Ascending aorta (tissue), 2 donors: ENCODE measurements at places on chromosomes 2 and 18.

DNA sequence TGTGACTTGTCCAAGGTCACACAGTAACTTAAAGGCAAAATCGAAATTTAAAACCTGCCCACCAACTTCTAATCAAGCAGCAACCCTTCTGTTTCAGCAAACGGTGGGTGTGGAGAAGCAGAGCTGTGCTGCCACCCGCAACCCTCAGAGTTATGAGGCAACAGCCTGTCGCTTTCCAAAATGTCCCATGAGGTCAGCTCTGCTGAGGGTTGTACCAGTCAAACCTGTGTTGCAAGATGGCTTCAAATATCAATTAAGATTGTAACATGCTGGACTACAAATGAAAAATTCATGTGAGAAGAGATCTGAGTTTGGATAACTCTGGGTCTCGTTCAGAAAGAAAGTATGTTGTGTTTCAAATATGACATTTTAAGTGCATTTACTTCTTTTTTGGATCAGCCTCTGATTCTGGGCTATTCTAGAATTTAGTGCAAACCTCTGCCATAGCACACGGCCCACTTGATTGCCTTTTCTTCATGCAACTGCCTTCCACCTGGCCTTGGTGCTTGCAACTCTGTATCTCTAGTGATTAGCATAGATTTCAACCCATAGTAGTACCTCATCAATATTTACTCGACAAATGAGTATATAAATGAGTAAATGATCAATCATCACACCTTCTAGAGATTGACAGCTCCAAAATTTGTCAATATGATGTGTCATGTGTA is 69.3 kb downstream of the TIMM21 start:
- DNase-seq: no peak

- DNase-seq: no peak
Observed at GRCh38 chr2:236286873-236287545, 22.8 kb upstream of the ASB18 start.

DNA sequence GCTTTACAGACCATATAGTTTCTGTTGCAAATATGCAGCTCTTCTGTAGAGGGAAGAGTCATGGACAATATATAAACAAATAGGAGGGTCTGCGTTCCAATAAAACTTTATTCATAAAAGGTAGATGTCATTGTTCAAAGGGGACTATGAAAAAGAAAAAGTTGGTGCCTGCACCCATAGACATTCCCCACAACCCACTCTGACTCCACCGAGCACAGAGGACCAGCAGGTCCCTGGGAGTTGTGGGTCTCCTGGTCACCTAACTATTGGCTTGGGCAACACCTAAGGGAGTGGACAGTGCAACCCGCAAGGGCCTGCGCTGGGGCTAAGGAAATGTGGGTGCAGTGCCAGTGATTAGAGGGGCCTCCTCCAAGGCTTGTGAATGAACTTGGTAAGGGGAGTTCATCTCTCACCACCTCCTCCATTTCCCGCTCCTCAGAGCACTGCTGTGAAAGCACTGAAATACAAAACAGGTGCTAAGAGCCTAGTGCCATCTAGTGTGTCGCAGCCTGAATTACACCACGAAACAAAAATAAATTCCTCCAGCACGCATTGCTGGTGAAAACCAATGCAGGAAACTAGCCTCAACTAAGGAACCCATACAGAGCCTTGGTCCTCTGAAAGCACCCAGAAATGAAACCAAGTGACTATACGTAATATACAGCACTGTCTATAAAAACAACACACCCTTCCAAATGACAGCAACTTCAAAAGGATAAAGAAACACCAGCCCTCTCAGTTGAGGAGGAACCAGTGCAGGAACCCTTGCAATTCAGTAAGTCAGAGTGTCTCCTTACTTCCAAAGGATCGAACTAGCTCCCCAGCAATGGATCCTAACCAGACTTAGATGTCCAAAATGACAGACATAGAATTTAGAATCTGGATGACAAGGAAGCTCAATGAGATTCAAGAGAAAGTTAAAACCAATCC is 166.6 kb downstream of the RNF144A start:
- DNase-seq: no peak

DNA sequence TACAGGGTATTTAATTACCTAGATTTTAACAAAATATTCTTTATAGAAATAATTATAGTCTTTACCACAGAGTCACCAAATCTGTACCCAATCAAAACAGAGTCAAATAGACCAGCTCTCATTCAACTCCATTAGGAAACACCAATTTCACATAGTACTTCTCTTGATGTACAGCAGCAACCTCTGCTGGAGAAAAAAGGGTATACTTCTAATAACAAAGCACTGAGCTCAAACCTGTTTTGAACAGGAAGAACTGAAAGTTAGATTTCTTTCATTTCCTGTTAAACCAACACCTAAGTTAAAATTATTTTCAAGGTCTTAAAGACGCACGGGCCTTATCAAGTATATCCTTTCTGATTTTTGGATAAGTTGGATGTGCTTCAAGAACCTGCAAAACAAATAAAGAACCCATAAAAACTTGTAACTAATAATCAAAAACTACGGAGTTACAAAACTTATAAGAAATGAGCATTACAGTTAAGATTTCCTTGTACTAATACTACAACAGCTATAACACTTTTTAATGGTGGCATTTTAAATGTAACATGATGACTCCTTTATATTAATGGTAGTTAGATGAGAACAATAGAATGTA is 79.0 kb downstream of the TTC21B start:
- no peak for DNase-seq

DNA sequence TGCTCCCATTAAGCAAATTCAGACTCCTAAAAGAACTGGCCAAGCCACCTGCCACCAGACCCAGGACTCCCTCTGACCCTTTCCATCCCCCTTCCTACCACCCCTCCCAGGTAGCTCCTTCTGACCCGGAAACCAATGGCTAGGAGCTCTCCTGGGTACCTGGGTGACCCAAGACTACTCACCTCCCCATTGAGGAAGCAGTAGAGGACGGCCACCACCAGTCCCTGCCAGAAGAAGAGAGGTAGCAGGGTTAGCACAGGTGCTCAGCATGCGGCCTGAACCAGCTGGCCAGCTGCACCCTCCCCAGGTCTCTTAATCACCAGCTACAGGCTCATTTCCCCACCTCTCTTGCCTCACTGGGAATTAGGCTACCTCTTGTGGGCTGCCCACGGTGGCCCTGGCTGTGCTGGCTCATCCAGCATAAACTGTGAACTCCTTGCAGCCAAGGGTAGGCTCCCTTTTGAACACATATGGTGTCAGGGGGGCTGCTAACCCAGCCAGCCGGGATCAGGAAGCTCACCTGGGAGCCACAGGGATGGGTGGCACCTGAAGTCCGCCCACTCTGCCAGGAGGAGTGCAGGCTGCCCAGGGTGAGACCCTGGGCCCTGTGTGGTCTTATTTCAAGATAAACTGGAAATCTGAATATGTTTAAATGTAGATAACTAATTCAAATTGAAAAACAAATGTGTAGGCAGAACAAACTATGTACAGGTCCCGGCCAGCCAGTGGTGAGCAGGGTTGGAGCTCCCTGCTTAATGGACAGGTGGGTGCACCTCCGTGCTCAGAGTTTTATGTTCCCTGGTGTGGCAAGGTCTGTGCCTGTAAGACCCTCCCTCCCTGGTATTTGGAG is 9.9 kb downstream of the TMEM37 start:
- no peak for DNase-seq

GRCh38 chr2:62441824-62442223 is 64.2 kb downstream of the TMEM17 start:
- DNase-seq: no peak

DNA sequence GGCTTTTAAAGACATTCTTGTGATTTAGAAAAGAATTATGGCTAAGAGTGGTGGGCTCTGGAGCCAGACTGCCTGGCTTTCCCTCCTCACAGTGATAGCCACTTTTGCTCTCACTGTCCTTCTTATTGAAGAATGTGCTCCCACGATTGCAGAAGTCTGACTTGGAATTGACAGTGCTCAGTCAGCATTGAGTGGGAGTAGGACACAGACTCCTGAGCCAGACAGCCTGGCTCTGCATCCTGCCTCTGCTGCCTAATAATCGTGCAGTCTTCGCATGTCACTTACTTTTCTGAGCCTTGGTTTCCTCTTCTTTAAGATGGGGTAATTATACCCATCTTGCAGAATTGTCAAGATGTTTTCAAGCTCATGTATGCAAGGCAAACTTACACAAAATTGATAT is 23.3 kb downstream of the SPATS2L start:
- DNase-seq: no peak

DNA sequence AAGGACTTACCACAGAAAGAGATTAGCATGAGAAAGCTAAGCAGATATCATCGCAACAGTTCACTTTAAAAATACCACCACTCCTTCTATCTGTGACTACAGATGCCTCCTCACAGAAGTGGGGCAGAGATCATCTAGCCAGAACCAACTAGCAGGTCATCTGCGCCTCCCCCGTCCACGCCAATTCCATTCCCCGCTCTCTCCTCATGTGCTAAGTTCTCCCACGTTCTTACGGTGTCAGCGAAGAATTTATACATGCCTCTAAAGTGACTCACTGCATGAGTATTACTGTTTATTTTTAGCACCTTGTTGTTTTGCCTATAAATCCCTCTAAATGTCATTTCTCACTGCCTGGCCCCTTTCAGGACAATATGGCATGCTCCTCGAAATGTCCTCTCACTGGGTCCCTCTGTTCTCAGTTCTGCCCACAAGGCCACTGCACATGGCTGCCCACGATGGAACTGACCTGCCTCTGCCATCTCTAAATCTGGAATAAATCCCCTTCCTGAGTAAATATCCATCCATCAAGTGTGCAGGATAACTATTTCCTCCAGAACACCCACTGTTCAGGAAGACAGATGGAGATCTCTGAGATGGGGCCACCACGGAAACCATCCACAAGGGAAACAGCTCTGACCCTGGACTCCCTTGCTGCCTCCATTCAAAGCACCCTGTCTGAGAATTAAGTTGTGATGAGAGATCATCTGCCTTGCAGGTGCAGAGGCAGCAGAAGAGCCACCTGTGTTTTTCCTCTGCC is 137.7 kb downstream of the IRS1 start:
- no peak for DNase-seq

DNA sequence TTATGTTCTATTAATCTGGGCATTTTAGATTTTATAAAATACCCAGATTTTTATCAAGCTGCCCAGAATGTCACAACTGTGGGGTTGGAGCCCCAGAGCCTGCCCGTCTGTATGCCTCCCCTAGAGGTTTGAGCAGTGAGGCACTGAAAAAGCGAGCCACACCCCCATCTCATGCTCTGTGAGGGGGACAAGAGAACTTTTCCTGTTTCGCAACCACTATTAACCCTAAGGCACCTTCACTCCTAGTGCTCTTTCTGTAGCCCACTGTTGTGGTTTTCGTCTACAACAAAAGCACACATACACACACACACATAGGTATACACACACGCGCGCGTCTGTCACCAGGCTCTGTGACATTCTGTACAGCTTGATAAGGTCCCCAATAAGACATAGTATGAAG is 38.0 kb downstream of the DCDC2C start:
- no peak for DNase-seq

GRCh38 chr18:32373995-32374394 is 96.7 kb downstream of the GAREM1 start:
- no peak for DNase-seq

GRCh38 chr2:177754492-177754873 is 318.1 kb downstream of the PDE11A start:
- no peak for DNase-seq

GRCh38 chr2:106859498-106859897 is 26.5 kb downstream of the ST6GAL2 start:
- DNase-seq: no peak

GRCh38 chr18:48607056-48607984 is 68.5 kb downstream of the CTIF start:
- no peak for DNase-seq

GRCh38 chr2:161946489-161947107 is 127.4 kb downstream of the DPP4 start:
- DNase-seq: no peak

GRCh38 chr2:175709248-175709647 is 292.8 kb downstream of the LNPK start:
- DNase-seq: no peak

DNA sequence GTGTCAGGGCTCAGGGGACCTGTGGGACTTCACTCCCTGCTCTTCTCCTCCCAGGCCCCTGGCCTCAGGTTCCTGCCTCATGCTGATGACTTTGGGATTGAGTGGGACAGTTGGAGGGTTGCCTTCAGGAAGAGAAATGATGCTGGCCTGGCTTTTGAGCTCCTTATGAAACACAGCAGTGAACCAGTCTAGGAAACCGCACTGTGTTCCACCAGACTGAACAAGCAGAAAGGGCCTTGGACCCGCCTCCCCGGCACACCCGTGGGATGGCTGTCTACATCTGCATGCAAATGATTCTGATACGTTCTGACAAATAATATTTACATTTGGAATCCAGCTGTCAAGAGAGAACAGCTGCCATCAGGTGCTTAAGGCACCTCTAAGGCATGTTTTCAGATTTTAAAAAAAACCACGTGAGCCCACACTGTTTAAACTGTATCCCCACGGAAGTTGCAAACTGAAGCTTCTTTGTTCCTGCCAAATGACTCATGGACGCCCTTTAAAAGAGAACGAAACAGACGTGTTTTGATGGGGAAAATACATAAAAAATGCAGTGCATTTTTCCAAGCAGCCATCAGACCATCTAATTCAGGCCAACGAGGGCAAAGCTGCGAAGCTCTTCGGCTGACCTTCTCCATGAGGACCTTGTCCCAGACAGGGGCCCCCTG is 27.6 kb upstream of the ASAP2 start:
- DNase-seq: peak; percentile 44

DNA sequence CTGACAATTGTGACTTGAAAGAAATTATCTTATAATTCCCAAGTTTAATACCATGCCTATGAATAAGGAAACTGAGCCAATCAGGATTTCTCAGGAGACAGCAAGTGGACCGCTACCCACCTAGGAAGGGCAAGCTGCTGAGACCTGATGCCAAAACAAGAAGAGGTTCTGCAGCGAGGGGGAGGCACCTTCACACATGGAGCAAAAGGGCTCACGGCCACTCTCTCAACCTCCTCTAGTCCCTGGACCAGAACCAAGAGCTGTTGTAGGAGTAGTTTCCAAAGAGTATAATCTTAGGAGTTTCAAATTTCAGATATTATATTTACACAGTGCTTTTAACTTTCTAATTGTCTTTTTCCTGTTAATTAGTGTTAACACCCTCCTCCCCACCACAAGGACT is 154.7 kb upstream of the ETAA1 start:
- no peak for DNase-seq

DNA sequence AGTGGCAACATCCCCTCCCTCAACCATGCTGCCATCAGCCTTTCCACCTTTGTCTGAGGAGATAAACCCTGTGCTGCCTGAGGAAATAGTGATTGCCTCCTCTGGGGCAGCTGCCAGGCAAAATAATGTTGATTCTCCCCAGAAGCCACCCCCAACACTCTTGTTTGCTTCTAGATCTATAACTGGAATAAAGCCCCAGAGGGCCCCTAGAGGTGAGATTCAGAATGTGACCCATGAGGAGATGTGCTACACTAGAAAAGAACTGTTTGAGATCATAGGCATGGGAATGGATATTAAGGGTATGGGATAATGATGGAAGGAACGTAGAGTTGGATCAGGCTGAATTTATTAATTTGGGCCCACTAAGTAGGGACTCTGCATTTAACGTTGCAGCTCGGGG is 116.3 kb upstream of the RMP24 start:
- no peak for DNase-seq

- DNase-seq: no peak
Observed at GRCh38 chr2:70501215-70501614, 52.4 kb downstream of the TGFA start.

- DNase-seq: no peak
Observed at GRCh38 chr2:190722061-190722759, 73.3 kb downstream of the NAB1 start.
